Common myeloid progenitor, CD34-positive (primary cell): ENCODE measurements at places on chromosomes 12 and 14.

- DNase-seq: peak; percentile 70
Observed at GRCh38 chr12:52582971-52583456, 9.4 kb upstream of the KRT74 start.

DNA sequence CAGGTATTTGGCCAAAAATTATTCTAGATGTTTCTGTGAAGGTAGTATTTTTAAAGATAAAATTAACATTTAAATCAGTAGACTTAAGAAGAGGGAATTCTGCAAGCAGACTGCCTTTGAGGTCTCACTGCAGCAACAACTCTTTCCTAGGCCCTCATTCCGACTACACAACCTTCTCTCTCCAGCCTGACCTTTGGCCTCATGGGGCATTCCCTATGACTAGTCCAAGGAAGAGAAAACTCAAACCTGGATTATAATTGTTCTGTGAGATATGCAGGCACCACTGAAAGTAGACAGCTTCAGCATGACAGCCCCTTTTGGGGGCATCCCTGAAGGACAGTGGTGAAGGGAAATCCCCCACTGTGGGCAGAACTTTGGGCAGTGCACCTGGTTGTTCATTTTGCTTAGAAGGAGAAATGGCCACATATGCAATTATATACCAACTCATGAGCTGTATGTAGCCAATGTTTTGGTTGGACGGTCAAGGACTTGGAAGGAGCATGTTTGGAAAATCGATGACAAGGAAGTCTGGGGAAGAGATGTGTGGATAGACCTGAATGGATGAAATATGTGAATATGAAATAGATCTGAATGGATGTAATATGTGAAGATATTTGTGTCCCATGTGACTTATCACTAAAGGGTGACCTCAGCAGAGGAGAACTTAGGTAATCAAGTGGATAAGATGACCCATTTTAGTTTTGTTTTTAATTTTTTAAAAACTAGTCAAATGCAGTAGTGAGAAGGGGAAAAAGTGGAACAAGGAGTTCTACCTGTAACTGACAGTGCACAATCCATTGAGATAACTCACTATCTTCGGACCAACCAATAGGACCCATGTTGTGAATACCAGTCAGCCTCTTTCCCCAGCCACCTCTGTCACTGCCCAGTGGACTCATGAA is 233.3 kb upstream of the FOXN3 start:
- peak; percentile 63 for DNase-seq

GRCh38 chr12:55930771-55931316 is at the start of gene DGKA:
Gene DGKA (plus strand): TSS chr12:55931162. CDS start chr12:55936504, 5,342 bp downstream.
- peak; percentile 73 for DNase-seq

DNA sequence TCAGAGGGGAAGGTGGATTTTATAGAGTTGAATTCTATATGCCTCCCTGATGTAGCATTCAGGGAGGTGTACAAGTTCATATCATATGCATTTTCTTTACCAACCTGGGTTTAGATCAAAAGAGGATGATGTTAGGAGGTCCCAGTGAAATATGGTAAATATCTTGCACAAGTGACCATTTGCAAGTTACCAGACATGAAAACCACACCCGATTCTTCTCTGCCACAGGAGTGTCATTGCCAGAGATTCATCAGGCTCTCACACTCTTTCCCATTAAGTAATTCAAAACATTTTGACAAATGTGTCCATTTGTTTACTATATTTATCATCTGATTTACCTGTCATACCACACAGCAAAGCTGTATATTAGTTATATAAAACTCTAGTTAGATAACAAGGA is 44.0 kb downstream of the VCPKMT start:
- DNase-seq: no peak

- DNase-seq: peak; percentile 61
Observed at GRCh38 chr14:35046751-35047536, 872 bp downstream of the FAM177A1 start.
